ENCODE measurements at places on chromosomes 11 and 22. TPM values are rescaled to one million over a fixed set of nuclear protein-coding genes. Genes with fewer than 3 reads are reported as not detected.

DNA sequence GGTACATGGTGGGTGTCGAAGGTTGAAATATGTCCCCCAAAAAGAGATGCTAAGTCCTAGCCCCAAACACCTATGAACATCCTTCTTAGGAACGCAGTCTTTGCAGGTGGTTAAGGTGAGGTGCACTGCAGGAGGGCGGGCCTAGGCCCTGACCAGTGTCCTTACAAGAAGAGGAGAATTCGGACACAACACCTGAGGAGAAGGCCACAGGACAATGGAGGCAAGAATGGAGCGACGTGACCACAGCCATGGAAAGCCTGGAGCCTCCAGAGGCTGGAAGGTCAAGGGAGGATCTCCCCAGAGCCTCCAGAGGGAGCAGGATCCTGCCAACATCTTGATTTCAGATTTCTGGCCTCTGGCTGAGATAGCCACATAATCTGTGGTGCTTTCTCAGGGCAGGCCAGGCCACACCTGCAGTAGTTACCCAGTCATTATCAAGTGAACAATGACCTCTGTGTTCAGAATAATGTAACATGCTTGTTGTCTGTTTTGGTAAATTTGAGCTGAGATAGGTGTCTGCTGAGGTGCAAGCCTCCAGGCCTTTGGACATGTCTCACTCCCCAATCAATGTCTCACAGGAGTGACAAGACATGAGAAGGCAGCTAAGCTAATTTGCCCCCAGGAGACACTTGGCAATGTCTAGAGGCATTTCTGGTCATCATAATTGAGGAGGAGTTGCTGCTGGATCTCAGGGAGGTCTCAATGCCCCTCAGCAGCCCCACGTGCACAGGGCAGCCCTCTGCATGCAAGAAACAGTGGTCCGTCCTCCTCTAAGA, 498.9 kb downstream of the BRD1 start:
- no peak for DNase-seq
- H3K27ac ChIP-seq: no peak overlapping the region
- H3K27me3 ChIP-seq: peaks cover 5% of the 10 kb centered on the region
- no peaks in the 10 kb centered on the region for H3K36me3 ChIP-seq
- no peaks in the 10 kb centered on the region for H3K4me1 ChIP-seq

RBMXL2 gene
- total RNA-seq: not detected

DNA sequence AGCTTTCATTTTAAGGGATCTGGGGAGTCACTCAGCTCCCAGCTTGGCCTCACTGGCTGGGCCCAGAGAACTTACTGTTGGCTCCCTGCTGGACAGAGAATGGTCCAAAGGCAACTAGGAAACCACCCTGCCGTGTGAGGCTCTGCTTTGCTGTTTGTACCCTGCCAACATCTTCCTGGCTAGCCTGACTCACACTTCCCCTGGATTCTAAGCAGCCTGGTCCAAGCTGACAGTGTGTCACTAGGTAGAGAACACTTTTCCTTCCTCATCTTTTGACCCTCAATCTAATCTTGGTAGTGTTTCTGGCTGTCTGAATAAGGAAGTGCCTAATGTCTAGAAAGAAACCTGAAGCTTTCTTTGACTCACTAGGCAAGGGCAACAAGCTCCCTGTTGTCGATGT, 76.7 kb downstream of the FAR1 start:
- no peak overlapping the region for H3K27ac ChIP-seq
- no peaks in the 10 kb centered on the region for H3K4me1 ChIP-seq
- H3K27me3 ChIP-seq: peaks cover 22% of the 10 kb centered on the region
- no peak overlapping the region for H3K4me3 ChIP-seq

- no peaks in the 10 kb centered on the region for H3K27me3 ChIP-seq
- H3K27ac ChIP-seq: no peak overlapping the region
- H3K4me3 ChIP-seq: no peak overlapping the region
- DNase-seq: no peak
- peaks cover 3% of the 10 kb centered on the region for H3K4me1 ChIP-seq
Measured at GRCh38 chr11:130097285-130097684, 27.6 kb downstream of the APLP2 start.

DNA sequence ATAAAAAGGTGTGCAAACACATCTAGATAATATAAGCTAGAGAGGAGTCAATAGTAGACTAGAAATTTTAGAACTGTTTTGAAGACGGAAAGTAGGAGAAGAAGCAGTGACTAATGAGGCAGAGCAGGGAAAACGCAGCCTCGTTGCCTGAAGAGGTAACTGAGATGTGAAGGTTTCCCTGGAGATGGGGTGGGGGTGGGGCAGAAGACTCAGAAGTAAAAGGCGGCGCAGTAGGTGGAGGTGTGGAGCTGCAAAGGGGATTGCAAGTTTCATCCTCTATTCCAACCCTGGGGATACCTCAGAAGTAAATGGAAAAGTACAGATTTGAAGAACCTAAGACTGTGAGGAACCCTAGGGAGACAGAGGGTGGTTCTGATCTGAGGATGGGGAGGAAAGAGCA, 109.5 kb downstream of the TMPRSS5 start:
- H3K4me1 ChIP-seq: peaks cover 12% of the 10 kb centered on the region
- DNase-seq: no peak
- H3K4me3 ChIP-seq: no peak overlapping the region
- H3K36me3 ChIP-seq: peaks cover 1% of the 10 kb centered on the region
- no peak overlapping the region for H3K27ac ChIP-seq

DNA sequence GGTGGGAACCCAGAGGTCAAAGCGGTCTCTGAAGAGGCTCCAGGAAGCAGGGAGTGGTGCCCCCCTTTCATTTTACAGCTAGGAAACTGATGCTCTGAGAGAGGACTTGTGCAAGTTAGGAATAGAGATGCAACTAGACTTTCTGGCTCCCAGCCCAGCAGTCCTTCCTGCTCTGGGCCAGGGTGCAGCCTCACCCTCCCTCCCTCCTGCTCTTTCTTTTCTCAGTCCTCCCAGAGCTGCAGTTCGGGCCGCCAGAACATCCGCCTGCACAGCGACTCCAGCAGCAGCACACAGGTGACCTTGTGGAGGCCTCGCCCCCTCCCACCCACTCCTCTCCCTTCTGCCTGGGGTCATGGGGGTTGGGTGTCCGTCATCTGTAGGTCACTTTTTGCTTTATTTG, 51.5 kb downstream of the LHFPL7 start:
- H3K4me1 ChIP-seq: no peaks in the 10 kb centered on the region
- H3K4me3 ChIP-seq: no peak overlapping the region

NOX4 gene
- total RNA-seq: not detected

DNA sequence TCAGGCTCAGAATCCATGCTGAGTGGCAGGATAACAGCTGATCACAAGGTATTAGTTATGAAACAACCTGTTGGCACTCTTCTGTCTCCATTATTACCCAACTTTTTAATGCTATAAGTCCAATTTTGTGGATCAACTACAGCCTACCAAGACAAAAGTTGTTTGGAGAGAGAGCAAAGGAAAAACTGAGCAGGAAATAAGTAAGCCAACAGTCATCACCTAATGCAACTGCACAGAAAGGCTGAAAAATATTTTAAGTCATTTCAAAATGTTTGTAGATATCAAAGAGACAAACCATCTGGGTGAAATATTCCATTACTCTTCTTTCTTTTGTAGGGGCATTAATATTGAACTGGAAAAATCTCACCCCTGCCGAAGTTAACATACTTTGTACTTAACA, 41.6 kb downstream of the FDX1 start:
- H3K36me3 ChIP-seq: peaks cover 4% of the 10 kb centered on the region
- no peak overlapping the region for H3K4me3 ChIP-seq
- no peaks in the 10 kb centered on the region for H3K27me3 ChIP-seq
- DNase-seq: no peak
- no peak overlapping the region for H3K27ac ChIP-seq

GRCh38 chr11:33949252-33949913, 57.5 kb upstream of the LMO2 start:
- no peaks in the 10 kb centered on the region for H3K36me3 ChIP-seq
- DNase-seq: no peak
- H3K27ac ChIP-seq: no peak overlapping the region
- H3K27me3 ChIP-seq: peaks cover 8% of the 10 kb centered on the region

DNA sequence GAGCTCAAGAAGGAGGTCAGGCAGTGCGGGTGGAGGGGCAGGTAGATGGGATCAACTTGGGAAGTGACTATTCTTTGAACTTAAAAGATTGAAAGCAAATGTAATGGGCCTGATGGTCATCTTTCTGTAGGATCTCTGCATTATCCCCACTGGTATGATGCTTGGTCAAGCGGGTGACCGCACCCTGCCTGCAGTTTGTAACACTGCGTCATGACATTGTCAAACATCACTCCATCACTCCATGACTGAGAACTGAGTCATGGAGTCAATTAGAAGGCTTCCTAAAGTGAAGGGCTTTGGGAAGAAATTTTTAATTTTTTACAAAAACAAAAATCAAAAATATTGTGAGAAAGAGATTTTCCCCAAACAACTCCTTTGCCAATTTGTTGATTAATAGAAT, 62.4 kb upstream of the BMAL1 start:
- no peak for DNase-seq
- peaks cover 3% of the 10 kb centered on the region for H3K4me1 ChIP-seq
- no peaks in the 10 kb centered on the region for H3K27me3 ChIP-seq
- H3K27ac ChIP-seq: no peak overlapping the region
- H3K36me3 ChIP-seq: no peaks in the 10 kb centered on the region

DNA sequence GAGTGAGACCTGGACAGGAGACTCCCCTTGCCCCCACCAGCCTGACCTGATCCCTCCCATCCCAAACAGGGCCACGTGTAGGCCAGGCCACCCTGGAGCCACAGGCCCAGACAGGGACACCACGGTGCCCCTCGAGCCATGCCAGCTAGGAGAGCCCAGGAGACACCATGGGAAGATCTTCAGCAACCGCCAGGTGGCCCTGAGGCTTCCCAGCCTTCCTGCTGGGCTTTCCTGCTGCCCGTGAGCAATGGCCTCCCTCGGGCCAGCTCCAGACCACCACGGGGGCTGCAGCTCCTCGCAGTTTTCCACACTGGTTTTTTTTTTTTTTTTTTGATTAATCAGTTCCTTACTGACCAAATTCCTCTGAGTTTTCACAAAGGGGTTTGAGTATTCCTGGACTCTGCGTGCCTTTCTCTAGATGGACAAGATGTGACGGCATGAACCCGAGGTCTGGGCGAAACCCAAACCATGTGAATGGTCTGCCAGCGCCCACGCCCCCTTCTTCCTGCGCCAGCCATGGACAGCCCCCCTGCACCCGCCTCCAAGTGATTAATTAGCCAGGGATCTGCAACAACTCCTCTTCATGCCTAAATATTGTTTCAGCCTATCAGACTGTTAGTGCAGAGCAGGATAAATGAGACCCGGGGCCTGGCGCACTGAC, 40.9 kb downstream of the TBX1 start:
- no peaks in the 10 kb centered on the region for H3K27me3 ChIP-seq
- peaks cover 4% of the 10 kb centered on the region for H3K36me3 ChIP-seq
- no peak overlapping the region for H3K4me3 ChIP-seq
- H3K27ac ChIP-seq: no peak overlapping the region
- DNase-seq: no peak

FHIP1B gene
- total RNA-seq: 15.3 TPM

DNA sequence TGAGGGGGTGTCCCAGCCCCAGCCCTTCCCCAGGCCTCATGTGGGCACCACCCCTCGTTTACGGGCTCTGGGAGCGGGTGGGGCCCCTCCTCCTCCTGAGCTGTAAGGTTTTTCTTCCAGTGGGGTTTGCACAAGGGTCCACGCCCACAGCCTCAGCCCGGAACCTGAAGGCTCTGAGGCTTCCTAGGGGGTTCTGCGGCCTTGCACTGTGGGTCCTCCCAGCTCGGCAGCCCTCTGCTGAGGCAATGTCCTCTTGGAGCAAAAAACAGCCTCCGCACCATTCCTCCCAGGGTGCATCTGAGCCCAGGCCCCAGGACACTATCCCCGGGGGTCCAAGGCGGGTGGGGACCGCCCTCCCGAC, 14.1 kb downstream of the H19 start:
- H3K27me3 ChIP-seq: no peaks in the 10 kb centered on the region
- H3K27ac ChIP-seq: no peak overlapping the region
- DNase-seq: no peak
- no peaks in the 10 kb centered on the region for H3K36me3 ChIP-seq
- H3K4me3 ChIP-seq: no peak overlapping the region

DNA sequence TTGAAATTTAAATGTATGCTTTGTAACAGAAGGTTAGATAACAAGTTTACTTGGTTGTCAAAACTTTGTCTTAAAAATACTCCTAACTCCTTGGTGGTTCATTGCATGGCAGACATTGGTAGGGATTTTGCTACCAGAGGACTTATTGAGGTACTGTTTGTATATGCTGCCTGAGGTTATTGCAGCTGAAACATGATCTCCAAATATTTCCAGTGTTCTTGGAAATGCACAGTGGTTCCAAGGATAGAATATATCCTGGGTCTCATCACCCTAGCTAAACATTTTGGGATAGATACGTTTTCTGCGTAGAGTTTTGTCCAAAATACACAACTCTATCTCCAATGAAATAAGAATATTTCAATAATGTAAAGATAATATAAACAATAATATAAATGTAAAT, 109.2 kb downstream of the RAB38 start:
- no peaks in the 10 kb centered on the region for H3K4me1 ChIP-seq
- no peaks in the 10 kb centered on the region for H3K36me3 ChIP-seq
- DNase-seq: no peak
- peaks cover 11% of the 10 kb centered on the region for H3K27me3 ChIP-seq

GRCh38 chr11:95231881-95232605, 1.0 kb upstream of the SESN3 start:
- H3K4me1 ChIP-seq: peaks cover 48% of the 10 kb centered on the region
- no peak overlapping the region for H3K27ac ChIP-seq
- peak; percentile 85 for DNase-seq
- H3K36me3 ChIP-seq: no peaks in the 10 kb centered on the region
- H3K27me3 ChIP-seq: no peaks in the 10 kb centered on the region
- H3K4me3 ChIP-seq: no peak overlapping the region

DNA sequence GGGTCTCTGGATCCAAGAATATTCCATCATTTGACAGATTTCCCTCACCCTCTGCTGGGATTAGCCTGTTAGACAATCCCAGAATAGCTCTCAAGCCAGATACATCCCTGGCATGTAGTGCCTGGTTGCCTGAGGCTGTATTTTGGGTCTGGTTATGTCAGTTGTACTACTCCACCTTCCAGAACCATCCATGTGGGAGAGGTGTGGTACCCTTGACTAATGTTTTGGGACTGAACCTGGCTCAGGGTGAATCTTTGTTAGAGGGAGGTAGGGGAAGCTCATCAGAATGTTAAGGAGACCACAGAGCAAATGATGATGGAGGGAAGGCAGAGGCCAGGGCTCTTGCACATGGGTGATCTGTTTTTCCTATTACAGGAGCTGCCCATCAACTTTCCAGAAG, 5.2 kb downstream of the C11orf52 start:
- H3K27ac ChIP-seq: no peak overlapping the region
- no peak overlapping the region for H3K4me3 ChIP-seq
- no peak for DNase-seq
- peaks cover 7% of the 10 kb centered on the region for H3K27me3 ChIP-seq

GRCh38 chr11:121552154-121552553, 99.4 kb upstream of the SORL1-AS1 start:
- no peaks in the 10 kb centered on the region for H3K27me3 ChIP-seq
- H3K27ac ChIP-seq: no peak overlapping the region
- H3K36me3 ChIP-seq: peaks cover 20% of the 10 kb centered on the region
- DNase-seq: no peak
- no peak overlapping the region for H3K4me3 ChIP-seq

CFAP300 gene
- total RNA-seq: not detected
